ENCODE measurements at places on chromosomes 1 and 21. TPM values are rescaled to one million over a fixed set of nuclear protein-coding genes. Genes with fewer than 3 reads are reported as not detected.

AMY1A gene
- not detected for total RNA-seq

CSMD2 gene
- under 0.01 TPM for total RNA-seq

AADACL3 gene
- not detected for total RNA-seq

RBM8A gene
- total RNA-seq = 209 TPM

PDZK1 gene
- total RNA-seq = 229 TPM

CHODL gene
- 0.30 TPM for total RNA-seq

VWA5B1 gene
- total RNA-seq = 0.05 TPM

YRDC gene
- 12.2 TPM for total RNA-seq

DYNLT4 gene
- total RNA-seq = 1.7 TPM

SPRR2B gene
- not detected for total RNA-seq

IQCC gene
- total RNA-seq = 0.87 TPM

SDF4 gene
- 207 TPM for total RNA-seq

ACTA1 gene
- total RNA-seq = not detected

MX2 gene
- total RNA-seq = 0.17 TPM

SPAG17 gene
- 14.6 TPM for total RNA-seq

HTR6 gene
- total RNA-seq = not detected

ARTN gene
- 0.40 TPM for total RNA-seq

PDE9A gene
- 5.0 TPM for total RNA-seq

PPFIA4 gene
- 12.4 TPM for total RNA-seq

FNDC7 gene
- not detected for total RNA-seq

ADGRL2 gene
- 117 TPM for total RNA-seq

GJA5 gene
- 0.87 TPM for total RNA-seq

LMX1A gene
- not detected for total RNA-seq

C1QB gene
- total RNA-seq = not detected

MORN1 gene
- total RNA-seq = 9.4 TPM

RNU1-4 gene
- total RNA-seq = under 0.01 TPM

LMO4 gene
- total RNA-seq = 58.3 TPM
